ELF-1 (cell line): ENCODE measurements at places on chromosomes 12 and 14.

- no peak for DNase-seq
Observed at GRCh38 chr12:98646294-98647090, 1.4 kb downstream of the APAF1 start.

GRCh38 chr12:110921262-110921661, 883 bp upstream of the MYL2 start:
- no peak for DNase-seq

- DNase-seq: no peak
Observed at GRCh38 chr14:53710615-53711014, 246.0 kb downstream of the BMP4 start.

DNA sequence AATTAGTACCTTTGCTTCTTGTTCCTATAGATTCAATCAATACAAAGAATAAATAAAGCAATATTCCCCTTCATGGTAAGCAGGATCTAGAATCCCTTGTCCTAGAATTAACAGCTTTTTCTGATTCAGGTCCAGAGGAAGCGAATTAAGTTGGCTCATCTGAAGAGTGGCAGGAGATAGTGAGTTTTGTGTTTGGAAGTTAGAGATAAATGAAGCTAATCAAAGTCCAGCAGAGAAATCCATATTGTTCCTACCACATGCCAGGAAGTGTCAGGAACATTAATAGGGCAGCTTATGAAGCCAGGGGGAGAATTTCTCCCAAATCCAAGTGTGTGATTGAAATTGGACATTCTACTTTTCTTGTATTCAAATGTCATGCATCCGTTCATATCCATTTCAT, 13.9 kb downstream of the CAPZA3 start:
- no peak for DNase-seq

DNA sequence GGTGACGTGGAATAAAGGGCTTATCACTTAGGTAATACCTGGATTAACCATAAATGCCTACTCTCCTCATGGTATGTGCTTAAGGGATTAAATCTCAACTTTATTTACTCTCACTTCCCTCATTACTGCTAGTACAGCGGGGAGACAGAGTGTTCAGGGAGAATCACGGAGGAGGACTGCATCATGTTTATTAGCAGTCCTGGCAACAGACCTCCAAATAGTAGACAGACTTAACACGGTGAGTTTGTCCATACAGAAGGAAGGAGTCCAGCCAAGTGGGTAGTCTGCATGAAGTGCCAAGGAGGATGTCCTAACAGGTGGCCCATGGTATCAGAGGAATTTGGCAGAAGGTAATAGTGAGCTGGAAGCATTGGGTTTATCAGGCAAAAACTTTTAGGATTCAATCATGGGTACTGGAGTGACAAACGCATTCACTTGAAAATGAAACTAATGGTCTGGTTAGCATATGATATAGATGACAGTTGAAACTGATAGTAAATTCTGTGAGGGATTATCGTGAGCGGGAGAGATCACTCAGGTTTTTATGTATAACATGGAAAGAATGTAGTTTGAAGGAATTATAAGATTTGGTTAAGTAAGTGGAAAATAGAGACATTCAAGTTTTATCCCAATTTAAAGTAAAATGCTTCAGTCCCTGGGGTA, 471.8 kb downstream of the TMEM117 start:
- no peak for DNase-seq
